Renal cortical epithelial cell (primary cell): ENCODE measurements at places on chromosomes 7 and 10. TPM values are rescaled to one million over a fixed set of nuclear protein-coding genes. Genes with fewer than 3 reads are reported as not detected.
A peak's percentile ranks its signal among the peaks of the same experiment; 100 is the strongest.

DNA sequence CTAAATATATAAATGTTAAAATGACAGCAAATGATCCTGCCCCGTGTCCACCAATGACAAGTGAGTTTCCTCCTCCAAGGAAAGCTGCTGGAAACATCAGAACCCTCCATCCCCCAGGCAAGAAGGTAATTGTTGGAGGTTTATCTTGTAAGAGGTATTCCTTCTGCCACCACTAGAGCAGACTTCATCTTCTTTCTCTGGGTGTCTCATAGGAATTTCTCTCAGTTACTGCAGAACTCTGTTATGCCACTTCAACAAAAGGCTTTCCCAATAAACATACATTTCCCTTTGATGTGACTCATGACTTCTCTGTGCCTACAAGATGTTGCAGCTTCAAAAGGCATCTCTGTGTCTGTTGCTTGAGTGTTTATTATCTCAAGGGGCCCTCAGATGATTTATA is 279.1 kb downstream of the BMPER start:
- no peak for DNase-seq

GRCh38 chr10:35495521-35496119 is 109.5 kb upstream of the GJD4 start:
- DNase-seq, result peak; percentile 53

DNA sequence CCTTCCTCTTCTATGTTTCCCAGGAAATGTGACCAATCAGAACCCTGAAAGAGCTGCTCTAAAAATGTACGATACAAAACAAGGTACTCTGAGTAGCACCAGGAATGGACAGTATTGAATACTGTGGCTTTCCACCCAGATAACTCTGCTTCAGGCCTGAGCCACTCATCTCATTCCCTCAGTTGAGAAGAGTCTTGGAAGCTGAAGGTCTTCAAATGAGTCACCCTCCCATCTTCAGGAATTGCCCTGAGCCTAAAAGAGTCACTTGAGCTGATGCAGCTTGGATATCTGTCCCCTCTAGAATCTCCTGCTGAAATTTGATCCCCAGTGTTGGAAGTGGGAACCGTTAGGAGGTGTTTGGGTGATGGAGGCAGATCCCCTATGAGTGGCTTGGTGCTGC is 210.4 kb downstream of the DGKI start:
- DNase-seq, result no peak

GRCh38 chr10:131898061-131898460 is 2.7 kb upstream of the PPP2R2D start:
- DNase-seq, result no peak

GRCh38 chr10:58350619-58351323 is 16.0 kb downstream of the UBE2D1 start:
- DNase-seq, result no peak

DNA sequence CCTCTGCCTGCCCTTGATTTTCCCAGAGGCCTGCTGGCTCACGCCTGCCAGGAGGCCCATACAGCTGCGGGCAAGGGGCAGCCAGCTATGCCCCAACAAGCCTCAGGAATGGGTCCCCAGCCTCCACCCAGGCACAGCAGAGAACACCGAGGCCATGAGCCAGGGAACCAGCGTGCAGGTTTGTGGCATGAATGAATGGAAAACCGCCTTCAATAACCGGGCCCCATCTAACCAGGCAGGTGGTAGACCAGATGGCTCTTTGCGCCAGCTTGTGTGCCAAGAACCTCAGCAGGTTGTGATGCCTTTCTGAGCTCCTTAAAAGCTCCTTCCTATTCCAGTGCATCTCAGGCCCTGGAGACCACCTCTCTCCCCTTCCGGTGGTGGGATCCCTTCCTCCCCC is 50.2 kb downstream of the ELFN1 start:
- DNase-seq, result no peak

FKBP9 gene
- 143 and 157 TPM in 2 replicates for total RNA-seq

DNA sequence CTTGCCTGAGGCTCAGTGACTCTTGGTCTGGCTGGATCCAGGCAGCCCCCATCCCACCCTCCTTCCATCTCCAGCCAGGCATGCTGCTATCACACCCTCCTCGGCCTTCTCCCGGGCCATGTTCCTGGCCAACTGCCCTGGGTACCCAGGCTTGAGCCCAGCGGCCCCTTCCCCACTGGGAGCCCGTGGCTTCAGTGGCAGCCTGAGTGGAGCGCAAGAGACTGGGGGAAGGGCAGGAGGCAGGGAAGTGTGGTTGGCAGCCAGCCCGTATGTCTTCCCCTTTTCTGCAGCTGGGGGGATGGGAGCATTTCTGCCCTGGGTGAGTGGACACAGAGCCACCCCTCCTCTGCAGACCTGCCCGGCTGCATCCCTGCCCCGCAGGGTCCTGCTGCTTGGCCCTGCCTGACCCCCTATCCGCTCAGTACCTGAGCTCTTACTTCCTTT is 148.5 kb downstream of the ARHGAP22 start:
- peak; percentile 44 for DNase-seq

DNA sequence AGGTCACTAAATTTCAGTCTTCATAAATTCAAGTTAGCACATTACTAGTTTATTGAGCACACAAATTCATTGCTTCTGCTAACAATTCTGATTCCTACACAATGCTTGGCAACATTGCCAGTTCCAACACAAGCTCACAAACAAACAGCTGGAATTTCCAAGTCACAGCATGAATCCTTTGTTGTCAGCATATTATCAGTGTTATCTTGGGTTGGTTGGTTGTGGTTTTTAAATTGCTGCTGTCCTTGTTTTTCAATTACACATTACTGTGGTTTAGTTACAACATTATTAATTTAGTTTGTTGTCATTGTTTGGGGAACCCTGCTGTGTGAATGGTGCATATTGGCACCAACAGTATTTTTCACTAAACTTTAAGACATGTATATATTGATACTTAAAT is 86.0 kb upstream of the ARID5B start:
- DNase-seq, result peak; percentile 79

- no peak for DNase-seq
Measured at GRCh38 chr7:132097550-132098134, 478.6 kb downstream of the PLXNA4 start.

ATXN7L1 gene
- 1.0 and 7.6 TPM in 2 replicates for total RNA-seq

GRCh38 chr10:36341471-36341870 is 699.4 kb upstream of the FZD8 start:
- no peak for DNase-seq

GRCh38 chr7:139631520-139632031 is 108.1 kb downstream of the CLEC2L start:
- DNase-seq, result no peak

- peak; percentile 80 for DNase-seq
Measured at GRCh38 chr7:150406567-150407421, 27.7 kb downstream of the ZNF775 start.

PANK1 gene
- 14.6 and 25.3 TPM in 2 replicates for total RNA-seq

GRCh38 chr7:93828260-93828659 is 62.3 kb downstream of the TFPI2 start:
- no peak for DNase-seq

GRCh38 chr7:88452646-88453045 is 146.0 kb upstream of the STEAP4 start:
- no peak for DNase-seq

- no peak for DNase-seq
Measured at GRCh38 chr10:36450380-36450779, 675.0 kb upstream of the ANKRD30A start.

GRCh38 chr10:103490986-103491314 is 2.6 kb upstream of the NEURL1 start:
- DNase-seq, result no peak

DNA sequence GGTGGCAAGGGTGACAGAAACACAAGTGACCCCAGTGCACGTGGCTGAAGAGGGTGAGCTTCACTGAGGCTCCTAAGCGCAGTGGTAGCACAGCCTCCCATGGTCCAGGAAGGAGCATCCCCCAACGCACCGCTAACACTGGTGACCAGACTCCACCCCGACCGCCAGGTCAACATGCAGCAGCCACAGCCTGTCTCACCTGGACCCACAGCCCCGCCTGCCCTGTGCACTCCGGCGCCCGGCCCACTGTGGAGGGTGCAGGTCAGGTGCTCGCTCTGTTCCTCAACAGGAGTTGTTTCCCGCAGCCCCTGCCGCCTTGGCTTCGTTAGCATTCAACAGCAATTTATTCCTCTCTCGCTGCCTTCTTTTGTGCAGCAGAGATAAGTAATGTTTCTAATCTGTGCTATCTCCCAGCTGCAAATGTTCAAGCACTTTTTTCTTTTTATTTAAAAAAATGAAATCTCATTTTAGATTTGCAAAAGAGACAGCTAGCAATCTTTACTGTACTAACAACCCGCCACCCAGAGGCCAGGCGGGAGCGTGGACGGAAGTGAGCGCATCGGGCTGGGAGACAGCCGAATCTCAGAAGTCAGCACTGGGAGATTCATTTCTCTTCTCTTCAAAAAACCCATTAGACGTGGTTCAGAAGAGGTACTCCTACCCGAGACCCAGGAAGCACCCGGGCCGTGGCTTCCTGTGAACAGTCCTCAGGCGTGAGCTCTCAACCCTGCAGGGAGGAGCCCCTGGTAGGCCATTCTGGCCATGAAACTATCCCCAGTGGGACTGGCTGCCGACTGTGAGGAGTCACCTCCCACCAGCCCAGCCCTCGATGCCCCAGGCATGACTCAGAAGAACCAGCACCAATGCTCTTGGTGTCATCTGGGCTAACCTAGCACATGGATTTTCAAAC is 133.4 kb downstream of the MAD1L1 start:
- no peak for DNase-seq

DNA sequence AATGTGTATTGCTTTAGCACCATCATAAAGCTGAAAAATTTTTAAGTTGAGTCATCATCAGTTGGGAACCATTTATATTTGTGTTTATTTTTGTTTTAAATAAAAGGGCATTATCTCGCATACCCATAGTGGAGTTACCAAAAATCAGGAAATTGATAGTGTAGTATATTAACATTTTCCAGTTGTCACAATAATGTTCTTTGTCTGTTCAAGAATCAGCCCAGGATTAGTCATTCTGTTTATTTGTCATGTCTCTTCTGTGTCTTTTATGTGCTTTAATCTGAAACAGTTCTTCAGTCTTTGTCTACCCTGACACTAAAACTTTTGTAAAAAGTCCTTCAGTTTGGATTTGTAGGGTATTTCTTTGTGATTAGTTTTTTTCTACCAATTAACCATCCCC is 827.8 kb upstream of the ZWINT start:
- DNase-seq, result no peak

DNA sequence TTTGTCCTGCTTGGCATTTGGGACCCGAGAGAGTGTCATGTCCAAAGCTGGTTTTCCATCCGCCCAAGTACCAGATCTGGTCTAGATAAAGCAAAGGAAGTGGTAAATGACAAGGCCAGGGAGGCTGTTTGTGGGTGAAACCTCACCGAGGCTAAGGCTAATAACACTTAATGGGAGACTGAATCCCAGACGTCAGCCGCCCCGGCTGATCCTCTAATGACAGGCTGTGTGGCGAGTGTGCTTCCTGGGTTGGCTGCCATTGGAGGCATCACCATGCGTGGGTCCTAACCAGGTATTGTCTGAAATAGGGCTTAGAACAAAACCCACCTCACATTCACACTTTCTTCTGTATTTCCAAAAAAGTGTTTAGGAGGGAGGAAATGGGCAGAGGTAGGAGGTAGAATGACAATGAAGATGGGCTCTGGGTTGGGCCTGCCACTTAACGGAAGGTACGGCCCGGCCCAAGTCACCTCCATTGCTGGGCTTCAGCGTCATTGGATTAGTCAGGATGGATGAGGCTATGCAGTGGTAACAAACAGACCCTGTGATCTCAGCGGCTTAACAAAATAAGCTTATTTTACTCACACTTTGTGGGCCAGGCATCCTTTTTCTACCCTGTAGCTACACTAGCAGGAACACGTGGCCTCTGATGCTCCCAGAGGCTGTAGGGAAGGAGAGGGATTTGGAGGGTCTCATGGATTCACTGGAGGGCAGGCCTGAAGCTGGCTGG is 59.7 kb downstream of the PROSER2 start:
- no peak for DNase-seq

GRCh38 chr10:122113161-122113944 is 124.4 kb downstream of the TACC2 start:
- peak; percentile 47 for DNase-seq

DNA sequence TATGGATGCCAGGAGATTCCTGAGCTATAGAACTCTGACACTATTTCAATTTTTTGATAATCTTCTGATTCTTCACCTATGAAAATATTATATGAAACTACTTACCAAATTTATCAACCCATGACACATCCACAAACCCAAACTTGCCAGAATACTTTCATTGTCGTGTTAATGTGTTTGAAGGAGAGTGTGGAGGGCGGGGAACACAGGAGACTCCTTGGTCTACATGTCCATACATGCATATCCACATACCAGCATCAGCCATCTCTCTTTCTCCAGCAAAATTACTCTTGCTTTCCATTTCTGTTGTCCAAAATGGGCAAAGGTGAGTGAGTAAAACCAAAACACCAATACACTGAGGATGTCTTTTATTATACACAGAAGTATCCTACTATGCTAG is 23.5 kb upstream of the BPGM start:
- DNase-seq, result no peak

HYAL4 gene
- total RNA-seq, result not detected in 2 replicates

GRCh38 chr7:107180378-107180777 is 11.6 kb downstream of the HBP1 start:
- DNase-seq, result peak; percentile 88

C10orf88 gene
- total RNA-seq, result 8.9 and 11.0 TPM in 2 replicates

- DNase-seq, result peak; percentile 97
Measured at GRCh38 chr7:135333200-135333599, 99.6 kb downstream of the STRA8 start.

DNA sequence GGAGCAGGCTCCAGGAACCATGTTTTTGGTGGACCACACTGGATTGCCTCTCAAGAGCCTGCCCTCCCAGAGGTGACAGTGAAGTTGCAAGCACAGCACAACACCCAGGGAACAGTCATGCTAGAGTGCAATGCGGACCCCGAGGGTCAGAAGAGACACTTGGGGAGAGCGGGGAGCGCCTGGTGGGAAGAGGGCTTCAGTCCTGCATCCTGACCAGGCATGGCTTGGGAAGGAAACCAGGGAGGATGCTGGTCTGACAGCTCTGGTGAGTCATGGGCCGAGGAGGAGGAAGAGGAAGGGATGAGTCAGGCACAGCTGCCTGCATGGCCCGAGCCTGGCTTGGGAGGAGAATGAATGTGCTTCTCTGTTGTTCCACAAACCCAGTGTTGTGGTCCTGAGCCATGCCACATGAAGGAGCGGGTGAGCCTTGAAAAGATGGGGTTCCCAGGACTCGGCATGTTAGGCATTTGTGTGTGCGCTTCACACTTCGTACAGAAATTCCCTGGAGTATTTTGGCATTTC is 29.5 kb upstream of the ANKRD2 start:
- peak; percentile 92 for DNase-seq

GRCh38 chr7:143279186-143280098 is 5.3 kb upstream of the TMEM139 start:
- peak; percentile 95 for DNase-seq

DNA sequence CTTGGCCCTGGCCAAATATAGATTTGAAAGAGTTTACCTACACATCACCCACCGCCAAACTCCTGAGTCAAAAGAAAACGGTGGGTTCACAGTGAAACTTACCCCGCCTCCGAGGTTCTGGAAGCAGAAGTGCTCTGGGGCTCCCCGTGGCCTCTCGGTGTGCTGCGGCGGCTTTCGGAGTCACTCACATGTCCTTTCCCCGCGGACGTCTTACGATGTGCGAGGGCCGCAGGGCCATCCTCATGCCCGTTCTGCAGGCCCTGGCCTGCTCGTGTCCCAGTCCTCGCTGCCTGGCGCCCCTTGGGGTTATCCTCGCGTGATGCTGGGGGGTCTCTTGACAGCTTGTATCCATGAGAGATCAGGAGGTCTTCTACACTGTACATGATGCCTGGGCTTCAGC is 12.0 kb downstream of the JCAD start:
- no peak for DNase-seq
